ENCODE measurements at places on chromosomes 6 and 20.

- peak; percentile 72 for DNase-seq
These were observed 36.4 kb upstream of the UTRN start for GRCh38 chr6:144248476-144249301.

DNA sequence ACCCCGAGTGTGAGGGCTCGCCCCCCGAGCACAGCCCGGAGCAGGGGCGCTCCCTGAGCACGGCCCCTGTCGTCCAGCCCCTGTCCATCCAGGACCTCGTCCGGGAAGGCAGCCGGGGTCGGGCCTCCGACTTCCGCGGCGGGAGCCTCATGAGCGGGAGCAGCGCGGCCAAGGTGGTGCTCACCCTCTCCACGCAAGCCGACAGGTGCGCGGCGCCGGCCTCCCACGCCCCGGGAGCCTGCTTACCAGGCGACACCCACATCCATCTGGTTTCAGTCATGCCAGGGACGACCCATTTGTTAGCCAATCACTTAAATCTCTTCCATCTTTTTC lies 73.5 kb upstream of the PBOV1 start:
- no peak for DNase-seq

DNA sequence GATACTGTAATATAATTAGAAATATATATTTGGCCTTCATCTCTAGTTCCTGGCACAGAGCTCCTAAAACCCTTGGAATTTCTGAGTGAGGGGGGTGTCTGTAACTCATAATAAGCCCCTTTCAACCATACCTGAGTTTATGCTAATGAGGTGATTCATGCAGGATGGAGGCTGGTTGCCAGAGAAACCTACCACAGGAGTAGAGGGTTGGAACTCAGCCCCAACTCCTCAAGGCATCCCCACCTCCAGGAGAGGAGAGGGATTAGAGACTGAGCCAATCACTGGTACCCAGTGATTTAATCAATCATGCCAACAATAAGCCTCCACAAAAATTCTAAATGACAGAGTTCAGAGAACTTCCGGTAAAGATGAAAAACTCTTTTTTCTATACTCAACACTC lies 17.5 kb downstream of the UQCC1 start:
- no peak for DNase-seq

GRCh38 chr20:8304124-8304816 lies 172.2 kb downstream of the PLCB1 start:
- peak; percentile 1 for DNase-seq

GRCh38 chr6:14770040-14770439 lies 475.8 kb upstream of the JARID2 start:
- DNase-seq = no peak

DNA sequence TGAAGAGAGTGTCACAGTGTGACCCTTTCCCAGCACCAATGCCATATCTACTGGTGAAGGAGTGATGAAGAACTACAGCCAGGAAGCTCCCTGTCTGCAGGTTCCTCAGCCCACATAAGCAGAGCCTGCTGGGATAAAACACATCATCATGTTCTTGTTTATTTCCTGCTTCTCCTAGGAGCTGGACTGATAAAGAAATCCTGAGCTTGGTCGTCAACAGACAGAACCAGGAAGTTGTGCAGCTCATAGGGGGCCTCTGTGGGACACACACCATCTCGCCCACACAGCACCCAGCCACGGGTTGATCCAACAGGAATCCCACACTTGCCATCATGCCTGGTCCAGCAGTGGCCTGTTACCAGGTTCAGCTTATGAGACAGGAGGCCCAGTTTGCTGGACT lies 2.8 kb upstream of the CSTL1 start:
- DNase-seq = no peak

GRCh38 chr6:29948277-29948676 lies 5.9 kb downstream of the HLA-A start:
- DNase-seq = no peak

DNA sequence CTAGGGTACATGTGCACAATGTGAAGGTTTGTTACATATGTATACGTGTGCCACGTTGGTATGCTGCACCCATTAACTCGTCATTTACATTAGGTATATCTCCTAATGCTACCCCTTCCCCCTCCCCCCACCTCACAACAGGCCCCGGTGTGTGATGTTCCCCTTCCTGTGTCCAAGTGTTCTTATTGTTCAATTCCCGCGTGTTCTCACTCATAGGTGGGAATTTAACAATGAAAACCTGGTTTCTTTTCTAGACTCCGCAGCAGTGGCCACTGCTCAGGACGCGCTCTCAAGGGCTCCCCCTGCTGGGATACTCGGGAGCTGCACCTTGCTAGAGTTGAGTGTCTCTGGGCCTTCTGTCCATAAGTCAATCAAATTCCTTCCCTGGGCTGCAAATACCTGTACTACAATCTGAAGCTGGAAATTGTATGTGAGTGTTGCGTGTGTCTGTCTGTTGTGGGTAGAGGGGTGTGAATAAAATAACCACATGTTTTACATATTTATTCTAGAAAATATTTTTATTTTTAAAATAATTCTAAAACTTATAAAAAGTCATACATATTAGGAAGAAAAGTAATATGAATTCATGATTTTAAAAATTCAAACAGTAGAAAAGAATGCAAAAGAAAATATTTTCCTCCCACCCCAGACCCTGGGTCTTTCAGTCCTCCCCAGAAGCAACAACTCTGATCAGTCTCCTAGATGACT lies 8.2 kb upstream of the CEP250 start:
- DNase-seq = no peak

DNA sequence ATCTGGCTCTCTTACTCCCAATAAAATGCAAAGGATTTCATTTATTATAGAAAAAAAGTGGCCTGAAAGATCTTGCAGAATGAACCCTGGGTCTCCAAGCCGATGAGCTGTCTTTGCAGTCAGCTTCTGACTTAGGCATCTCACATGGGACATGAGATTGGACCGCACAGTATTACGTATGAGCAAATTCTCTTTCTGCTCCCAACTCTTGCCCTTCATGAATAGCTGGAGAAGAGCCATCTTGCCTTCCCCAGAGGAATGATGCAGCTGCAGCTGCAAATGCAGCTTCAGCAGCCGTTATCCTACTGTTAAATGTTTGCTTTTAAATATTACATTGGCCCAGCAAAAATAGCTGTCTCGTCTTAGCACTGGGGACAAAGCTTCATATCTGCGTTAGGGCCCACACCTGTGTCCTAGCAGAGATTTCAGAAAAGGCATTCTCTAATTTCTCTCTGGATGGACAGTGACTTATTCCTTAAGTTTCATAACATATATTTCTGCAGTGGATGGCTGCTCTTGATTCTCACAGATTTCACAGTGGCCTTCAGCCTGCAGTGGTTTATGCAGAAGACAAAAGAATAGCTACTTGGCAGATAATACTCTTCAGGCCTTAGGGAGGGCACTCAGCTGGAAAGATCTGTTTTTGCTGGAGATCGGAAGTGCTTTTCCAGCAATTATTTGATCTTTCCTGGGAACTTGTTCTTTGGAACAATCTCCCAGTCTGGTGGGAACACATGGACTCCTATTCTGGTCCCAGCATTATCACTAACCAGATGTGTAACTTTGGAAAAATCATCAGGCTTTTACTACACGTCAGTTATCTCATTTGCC lies 129.2 kb downstream of the FYN start:
- peak; percentile 91 for DNase-seq

DNA sequence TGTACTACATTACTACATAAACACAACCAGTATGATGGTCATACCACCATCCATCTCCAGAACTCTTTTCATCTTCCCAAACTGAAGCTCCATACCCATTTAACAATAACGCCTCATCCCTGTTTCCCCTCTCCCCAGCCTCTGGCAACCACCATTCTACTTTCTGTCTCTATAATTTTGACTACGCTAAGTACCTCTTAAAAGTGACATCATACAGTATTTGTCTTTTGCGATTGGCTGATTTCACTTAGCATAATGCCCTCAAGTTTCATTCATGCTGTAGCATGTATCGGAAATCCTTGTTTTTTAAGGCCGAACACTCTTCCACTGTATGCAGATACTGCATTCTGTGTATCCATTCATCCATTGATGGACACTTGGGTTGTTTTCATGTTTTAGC lies 29.7 kb downstream of the GABRR1 start:
- no peak for DNase-seq

DNA sequence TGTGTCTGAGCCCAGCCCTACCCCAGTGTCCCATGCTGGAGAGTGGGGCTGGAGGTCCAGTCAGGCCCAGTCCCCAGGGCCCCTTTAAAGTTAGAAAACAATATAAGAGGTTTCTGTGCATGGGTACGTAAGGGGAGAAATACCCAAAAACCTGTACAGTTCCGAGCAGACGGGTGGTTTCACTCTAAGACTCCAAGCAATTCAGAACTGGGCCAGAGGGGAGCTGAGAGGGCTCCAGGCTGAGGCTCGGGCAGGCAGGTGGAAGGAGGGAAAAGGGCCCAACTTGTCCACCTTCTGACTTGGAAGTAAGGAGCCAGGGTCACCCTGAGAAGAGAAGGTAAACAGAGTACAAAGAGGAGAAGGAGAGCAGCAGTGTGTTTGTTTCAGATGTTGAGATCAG lies 296.0 kb downstream of the CDH4 start:
- no peak for DNase-seq

DNA sequence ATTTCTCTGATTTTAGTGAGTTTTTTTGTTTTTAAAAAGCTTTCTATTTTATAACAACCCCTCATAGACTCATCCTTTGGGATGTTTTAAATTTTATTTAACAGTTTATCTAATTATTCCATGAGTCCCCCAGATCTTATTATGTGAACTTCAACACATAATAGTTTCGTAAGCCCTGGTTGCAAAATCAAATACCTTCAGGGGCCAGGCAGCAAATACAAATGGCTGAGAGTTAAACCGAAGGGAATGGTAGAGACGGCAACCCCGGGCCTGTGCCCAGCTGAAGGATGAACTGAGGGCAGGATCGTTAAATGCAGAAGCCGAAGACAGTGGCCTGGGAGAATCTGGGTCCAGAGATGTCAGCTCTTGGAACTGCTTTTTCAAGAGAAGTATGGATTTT lies 88.4 kb downstream of the RTN4IP1 start:
- no peak for DNase-seq

GRCh38 chr20:50624351-50625016 lies 66.9 kb downstream of the RIPOR3 start:
- no peak for DNase-seq

GRCh38 chr20:47665221-47665991 lies 119.9 kb downstream of the SULF2 start:
- DNase-seq = no peak

DNA sequence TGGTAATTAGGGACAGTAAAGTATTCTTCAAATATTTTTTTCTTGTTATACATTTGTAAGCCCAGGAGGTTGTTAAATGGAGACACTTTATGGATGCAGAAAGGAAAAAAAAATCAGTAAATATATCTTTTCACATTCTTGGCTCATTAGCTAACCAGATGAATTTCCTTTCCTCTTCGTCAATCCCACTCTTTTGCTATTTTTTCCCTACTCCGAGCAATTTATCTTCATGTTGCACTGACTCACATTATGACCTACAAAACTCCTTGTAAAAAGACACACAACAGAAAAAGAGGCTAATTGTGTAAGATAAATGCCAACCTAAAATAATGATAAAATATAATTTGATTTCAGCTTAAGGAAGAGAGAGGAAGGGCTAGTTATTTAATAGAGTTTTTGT lies 472.9 kb upstream of the ZNF337 start:
- DNase-seq = no peak

DNA sequence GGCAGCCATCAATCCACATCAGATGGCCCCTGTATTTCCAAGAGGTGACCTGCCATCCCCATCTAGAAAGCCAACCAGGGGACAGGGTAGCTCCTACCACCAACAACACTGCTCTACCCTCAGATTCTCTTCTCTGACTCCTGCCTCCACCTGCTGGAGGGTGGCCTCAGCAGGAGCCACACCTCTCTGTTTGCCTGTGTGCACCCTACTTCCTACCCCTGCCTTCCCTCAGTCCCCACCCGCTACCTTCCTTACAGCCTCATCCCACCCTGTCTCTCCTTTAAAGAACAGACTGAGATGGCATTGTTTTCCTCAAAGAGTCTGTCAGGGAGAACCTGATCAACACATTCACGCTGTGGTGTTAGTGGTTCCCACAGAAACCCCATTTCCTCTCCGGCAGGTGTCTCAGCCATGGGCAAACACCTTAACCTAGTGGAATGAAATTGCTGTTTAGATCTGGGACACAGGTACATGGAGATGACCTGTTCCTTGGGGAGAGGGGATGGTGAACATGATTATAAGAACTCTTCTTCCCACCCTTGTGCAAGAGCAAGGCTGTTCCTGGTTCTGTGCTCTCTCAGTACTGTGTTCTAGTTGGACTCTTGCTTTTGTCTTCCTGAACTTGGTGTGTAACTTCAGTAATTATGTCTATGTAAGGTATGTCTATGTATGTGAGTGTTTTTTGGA lies 1.8 kb downstream of the ENTPD6 start:
- no peak for DNase-seq

GRCh38 chr6:87779542-87779941 lies 77.5 kb upstream of the AKIRIN2 start:
- no peak for DNase-seq

DNA sequence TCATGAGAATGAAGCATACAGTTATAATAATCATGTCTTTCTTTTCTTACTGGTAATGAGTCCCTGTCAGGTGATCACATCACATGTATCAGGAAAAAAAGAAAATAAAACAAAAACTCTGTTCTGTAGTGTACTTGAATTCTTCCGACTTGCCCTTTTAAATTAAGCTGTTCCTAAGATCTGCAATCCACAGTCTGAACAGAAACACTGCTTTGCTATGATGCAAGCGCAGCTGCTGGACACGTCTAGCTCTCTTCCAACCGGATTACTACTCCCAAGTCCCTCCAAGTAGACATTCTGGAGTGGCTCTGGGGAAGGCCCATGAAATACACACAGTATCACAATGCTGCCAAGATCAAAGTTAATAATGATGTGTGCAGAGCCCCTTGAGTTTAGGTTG lies 83.7 kb downstream of the FYN start:
- DNase-seq = peak; percentile 81

GRCh38 chr6:96468681-96469224 lies 52.9 kb upstream of the UFL1 start:
- no peak for DNase-seq

- no peak for DNase-seq
These were observed 112.4 kb upstream of the SNX9 start for GRCh38 chr6:157710604-157711003.
